ENCODE measurements at places on chromosomes 1 and 21.

- DNase-seq: peak; percentile 8
Measured at GRCh38 chr1:43913051-43913501, 20.5 kb upstream of the ARTN start.

- no peak for DNase-seq
Measured at GRCh38 chr1:213003256-213003655, 12.4 kb downstream of the ANGEL2 start.

GRCh38 chr21:42578761-42579415 is 65.2 kb downstream of the SLC37A1 start:
- DNase-seq: no peak

- DNase-seq: no peak
Measured at GRCh38 chr1:94000510-94001282, 91.5 kb upstream of the GCLM start.

DNA sequence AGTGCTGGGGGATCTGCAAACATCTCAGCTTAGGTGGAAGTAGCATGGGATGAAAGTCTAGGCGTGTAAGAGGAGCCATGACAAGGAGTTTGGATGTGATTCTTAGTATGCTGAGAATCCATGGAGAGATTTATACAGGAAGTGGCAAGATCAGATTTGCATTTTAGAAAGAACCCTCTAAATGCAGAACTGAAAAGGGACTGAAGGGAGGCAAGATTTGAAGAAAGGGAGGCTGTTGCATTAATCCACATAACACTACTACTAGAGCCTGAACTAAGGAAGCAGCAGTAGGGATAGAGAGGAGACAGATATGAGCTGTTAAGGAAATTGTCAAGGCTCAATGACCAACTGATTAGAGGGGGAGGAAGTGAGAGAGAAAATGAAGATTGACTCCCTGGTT is 9.8 kb downstream of the C1orf74 start:
- DNase-seq: no peak

DNA sequence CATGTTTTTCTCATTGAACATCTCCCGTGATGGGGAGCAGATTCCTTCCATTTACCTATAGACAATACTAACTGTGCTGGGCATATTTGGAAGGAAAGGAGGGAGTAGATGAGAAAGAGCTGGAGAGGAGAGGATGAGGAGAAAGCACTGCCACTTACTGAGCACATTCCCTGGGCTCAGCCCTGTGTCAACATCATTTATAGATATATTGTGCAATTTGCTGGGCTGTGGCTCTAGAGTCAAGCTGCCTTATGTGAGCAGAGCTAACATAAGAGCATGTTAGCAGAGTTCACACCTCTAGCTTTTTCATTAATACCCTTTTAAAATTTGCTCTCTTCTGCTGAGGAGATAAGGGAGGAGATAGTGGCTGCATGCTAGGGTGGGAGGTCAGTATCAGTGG is 22.3 kb upstream of the CD53 start:
- DNase-seq: no peak

GRCh38 chr1:153513666-153514065 is 22.1 kb downstream of the S100A6 start:
- no peak for DNase-seq

DNA sequence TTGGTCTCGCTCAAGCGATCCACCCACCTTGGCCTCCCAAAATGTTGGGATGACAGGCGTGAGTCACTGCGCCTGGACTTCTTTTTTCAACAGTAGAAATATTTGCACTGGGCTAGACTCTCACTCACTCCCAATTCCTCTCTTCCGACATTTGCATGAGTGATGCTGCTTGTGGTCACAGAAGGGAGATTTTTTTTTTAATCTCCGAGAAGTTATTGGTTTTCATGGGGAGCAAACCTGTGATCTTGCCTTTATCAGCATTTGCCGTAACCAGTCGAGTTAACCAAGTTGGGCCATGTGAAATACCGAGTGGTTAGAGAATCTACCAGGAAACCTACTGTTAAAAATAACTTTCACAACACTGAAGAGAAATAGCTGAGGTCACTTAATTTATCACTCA is 21.1 kb downstream of the ERG start:
- no peak for DNase-seq

DNA sequence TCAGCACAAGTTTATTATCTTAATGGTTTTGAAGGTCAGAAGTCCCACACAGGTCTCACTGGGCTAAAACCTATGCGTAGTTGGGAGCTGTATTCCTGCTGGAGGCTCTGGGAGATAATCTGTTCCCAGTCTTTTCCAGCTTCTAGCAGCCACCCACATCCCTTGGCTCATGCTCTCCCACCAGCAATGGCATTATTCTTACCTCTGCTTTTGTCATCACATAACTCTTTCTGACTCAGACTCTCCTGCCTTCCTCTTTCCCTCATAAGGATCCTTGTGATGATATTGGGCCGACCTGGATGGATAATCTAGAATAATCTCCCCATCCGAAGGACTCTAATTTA is 122.2 kb upstream of the PRDX6 start:
- DNase-seq: no peak

DNA sequence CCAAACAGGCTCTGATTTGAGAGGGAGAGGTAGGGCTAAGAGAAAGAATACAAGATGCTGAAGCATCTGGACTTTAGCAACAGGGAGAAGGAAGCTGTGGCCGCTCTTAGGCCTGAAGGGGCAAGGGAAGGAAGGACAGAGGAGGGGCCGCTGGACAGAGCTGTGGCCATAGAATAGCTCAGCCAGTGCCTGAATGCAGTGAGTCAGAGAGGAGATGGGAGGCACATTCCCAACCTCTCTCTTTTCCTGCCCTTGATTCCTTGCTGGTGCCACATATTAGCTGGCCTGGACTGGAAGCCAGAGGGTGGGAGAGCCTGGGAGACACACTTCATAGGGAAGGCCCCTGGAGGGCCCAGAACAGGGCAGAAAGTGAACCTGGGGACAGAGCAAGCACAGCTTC is 83.4 kb upstream of the POU3F1 start:
- no peak for DNase-seq

DNA sequence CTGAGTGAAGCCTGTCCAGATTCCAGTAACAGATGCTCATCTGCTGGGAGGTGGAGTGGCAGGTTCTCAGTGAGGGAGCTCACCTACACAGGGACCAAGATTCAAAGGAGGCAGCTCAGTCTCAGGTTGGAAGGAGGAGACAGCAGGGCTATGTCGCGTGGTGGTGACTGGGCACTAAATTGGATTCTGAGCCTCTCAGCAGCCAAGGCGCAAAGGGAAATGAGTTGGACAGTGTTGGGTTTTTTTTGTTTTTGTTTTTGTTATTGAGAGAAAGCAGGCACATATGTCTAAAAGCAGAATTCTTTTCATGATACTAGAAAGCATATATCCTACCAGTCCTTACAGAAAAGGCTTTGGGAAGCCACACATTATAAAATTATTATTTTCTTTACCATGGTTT is 26.2 kb downstream of the UMODL1 start:
- no peak for DNase-seq

Measured in NCI-H2227 treated with DMSO at 0.1 percent for 48 hours (cell line).